ENCODE measurements at places on chromosomes 5 and 9.

DNA sequence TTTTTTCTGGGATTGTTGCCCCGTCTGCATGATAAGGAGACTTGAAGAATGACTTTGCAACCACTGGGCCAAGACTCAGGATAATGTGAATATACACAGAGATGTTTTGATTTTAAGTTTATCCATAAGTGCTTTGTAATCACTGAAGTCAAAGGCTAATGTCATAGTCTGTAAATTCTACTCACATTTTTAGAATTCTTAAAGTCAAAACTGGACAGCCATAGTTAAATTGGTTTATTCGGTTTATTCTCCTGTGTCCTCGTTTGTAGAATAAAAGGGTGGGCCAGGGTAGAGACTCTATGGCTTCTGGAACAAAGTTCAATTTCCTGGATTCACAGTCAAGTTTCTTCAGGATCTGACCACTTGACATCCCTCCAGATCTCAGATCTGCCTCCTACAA lies 327.7 kb upstream of the TNC start:
- no peak for DNase-seq

GRCh38 chr5:10331341-10331796 lies 22.1 kb upstream of the MARCHF6 start:
- no peak for DNase-seq

DNA sequence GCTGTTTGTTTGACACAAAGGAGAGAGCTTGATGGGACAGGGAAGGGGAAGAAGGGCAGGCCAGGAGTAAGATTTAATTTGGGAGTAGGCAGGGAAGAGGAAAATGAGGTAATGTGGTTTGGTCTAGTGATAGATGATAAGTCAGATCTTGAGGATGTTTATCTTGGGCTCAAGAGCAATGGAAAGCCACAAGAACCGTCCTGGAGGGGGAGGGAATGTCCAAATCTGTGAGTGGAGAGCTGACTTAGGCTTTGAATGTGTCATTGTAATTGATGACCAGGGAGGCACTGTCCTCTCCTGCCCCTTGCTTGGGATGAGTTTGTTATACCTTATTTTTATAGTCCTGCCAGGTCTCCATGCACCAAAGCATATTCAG lies 37.5 kb downstream of the MAMDC2 start:
- no peak for DNase-seq

- DNase-seq = no peak
Measured at GRCh38 chr9:72255569-72255968, 106.3 kb downstream of the GDA start.

DNA sequence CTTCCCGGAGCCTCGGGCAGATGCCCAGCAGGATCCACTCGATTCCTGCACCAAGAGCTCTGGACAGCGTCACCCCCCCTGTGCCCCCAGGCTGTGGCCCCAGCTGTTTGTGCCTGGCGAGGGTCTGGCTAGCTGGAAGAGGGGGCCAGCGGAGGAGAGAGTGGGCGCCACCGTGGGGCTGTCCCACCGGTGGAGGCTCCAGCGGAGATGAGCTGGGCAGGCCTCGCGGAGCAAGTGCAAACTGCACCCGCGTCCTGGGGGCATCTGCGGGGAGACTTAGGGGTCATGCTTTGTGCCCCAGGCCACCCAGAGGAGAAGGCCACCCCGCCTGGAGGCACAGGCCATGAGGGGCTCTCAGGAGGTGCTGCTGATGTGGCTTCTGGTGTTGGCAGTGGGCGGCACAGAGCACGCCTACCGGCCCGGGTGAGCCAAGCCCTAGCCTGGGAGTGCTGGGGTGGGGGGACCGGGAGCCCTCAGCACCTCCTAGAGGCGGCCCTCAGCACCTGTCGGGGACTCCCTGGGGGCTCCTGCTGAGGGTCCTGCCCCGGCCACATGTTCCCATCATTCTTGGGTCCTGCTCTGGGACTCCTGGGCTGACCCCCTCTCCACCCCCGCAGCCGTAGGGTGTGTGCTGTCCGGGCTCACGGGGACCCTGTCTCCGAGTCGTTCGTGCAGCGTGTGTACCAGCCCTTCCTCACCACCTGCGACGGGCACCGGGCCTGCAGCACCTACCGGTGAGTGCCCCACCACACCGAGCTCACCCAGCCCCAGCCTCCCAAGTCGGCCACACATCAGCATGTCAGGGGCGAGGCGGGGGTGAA lies 5.4 kb downstream of the EGFL7 start:
- no peak for DNase-seq

DNA sequence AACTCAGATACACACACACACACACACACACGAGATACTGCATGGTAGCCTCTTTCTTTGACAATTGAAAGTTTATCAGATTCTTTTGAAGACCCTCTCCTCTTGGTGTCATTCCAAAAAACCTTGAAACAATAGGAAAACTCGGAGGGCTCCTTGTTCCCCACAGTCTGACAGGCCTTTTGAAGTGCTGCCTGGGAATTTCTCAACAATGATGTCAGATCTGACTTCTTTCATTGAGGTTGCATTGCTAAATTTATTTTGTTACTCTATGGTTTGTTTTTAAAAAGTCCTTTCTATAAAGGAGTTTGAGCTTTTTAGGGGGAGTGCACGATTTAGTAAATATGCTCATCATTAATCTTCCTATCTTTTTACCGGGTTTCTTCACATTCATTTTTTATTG lies 583.9 kb downstream of the SEMA5A start:
- no peak for DNase-seq

Data from pulmonary artery endothelial cell (primary cell).